ENCODE measurements at places on chromosomes 13 and 19.

GRCh38 chr13:112067116-112067741 lies at the start of gene SOX1:
TSS of gene SOX1 (plus strand) at chr13:112067149. CDS start at chr13:112067659, 510 bp downstream.
- no peak for DNase-seq

GRCh38 chr13:46953941-46954340 lies 57.1 kb upstream of the HTR2A start:
- no peak for DNase-seq

DNA sequence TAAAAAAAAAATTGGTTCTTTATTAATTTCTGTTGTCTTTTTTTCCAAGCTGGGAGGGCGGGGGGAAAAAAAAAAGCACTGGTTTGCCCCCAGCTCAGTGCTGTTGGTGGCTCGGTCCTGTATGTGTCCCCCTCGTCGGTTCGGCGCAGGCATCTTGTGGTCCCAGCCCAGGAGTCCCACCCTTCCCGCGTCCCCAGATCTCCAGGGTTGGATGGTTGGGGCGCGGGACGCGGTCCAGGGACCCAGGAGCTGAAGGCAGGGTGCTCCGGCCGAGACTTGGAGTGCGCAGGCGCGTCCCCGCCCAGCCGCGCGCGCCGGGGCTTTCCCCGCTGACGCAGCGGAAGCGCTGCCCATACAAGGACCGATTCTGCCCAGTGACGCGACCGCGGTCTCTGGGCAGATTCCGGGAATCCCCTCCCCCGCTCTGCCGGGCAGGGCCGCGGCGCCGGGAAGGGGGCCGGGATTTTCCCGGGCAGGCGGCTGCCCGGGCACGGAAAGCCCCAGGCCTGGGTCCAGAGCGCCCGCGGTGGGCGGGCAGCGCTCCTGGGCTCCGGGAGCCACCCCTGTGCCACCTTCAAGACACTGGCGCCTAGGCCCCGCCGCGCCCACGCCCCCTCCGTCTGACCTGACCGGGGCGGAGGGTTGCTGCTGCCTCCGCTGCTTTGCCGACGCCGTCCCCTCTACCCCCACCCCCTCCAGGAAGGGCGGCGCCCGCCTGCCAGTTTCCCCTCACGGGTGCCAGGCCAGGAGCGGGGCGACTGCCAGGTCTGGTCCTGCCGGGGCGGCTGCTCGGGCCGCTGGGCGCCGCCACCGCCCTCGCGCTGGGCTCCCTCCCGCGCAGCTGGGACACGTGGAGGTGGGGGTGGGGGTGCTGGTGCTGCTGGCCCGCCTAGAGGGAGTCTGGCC lies 2.3 kb downstream of the JUNB start:
- DNase-seq = peak; percentile 89

GRCh38 chr13:78382491-78382890 lies 220.9 kb downstream of the POU4F1 start:
- DNase-seq = no peak

DNA sequence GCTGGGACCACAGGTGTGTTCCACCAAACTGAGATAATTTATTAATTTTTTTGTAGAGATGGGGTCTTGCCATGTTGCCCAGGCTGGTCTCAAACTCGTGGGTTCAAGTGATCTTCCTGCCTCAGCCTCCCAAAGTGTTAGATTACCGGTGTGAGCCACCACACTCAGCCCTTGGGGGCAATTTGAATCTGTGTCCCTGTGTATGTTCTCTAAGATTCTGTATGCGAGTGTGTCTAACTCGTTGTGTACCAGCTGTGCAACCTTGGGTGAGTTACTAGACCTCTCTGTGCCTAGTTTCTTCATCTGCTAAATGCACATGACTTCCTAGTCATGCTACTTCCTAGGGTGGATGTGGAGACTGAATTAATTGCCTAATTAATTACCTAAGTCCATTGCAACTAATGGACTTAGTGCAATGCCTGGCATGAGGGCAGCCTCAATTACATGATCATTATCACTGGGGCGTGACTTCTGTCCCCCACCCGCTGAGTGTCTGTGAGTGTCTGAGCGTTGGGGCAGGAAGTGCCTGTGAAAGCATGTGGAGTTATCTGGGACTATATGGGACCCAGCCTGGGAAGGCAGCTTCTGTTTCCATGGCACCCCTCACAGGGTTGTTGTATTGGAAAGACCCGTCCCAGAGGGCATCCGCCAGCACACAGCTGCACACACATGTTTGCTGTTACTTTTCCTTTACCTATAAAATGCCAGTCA lies 1.8 kb upstream of the NCCRP1 start:
- no peak for DNase-seq

- no peak for DNase-seq
Measured at GRCh38 chr13:50998326-50998725, 88.7 kb downstream of the RNASEH2B start.

DNA sequence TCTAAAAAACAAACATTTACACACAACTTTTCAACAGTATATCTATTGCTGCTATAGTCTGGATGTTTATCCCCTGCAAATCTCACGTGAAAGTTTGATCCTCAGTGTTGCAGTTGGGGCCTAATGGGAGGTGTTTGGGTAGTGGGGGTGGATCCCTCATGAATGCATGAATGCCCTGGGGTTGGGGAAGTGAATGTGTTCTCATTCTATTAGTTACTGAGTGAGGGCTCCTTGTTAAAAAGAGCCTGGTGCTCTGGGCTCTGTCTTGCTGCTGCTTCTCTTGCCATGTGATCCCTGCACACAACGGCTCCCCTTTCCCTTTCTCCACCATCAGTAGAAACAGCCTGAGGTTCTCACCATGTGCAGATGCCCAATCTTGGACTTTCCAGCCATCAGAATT lies 242.7 kb upstream of the HTR2A start:
- no peak for DNase-seq

All from activated gamma-delta T cell treated with Interleukin-2 at 50 U/mL for 16 hours (primary cell).